ENCODE measurements at places on chromosomes 2 and 18.

DNA sequence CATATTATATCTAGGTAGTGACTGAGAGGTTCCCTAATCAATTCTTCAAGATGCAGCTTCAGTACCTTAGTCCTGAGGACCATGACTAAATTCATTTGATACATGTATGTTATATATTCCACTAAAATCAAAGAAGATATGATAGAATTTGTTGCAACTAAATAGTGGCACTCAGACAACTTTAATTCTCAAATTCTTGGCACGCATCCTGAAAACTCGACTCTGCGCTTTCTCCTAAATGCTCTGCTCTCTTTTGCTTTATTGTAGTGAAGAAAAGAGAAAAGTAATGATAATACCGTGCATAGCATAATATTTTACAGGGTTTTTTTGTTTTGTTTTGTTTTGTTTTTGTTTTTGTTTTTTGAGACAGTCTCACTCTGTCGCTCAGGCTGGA is 475.3 kb downstream of the ARHGAP15 start:
- DNase-seq: no peak

- DNase-seq: no peak
Measured at GRCh38 chr2:165576409-165577154, 107.1 kb downstream of the CSRNP3 start.

DNA sequence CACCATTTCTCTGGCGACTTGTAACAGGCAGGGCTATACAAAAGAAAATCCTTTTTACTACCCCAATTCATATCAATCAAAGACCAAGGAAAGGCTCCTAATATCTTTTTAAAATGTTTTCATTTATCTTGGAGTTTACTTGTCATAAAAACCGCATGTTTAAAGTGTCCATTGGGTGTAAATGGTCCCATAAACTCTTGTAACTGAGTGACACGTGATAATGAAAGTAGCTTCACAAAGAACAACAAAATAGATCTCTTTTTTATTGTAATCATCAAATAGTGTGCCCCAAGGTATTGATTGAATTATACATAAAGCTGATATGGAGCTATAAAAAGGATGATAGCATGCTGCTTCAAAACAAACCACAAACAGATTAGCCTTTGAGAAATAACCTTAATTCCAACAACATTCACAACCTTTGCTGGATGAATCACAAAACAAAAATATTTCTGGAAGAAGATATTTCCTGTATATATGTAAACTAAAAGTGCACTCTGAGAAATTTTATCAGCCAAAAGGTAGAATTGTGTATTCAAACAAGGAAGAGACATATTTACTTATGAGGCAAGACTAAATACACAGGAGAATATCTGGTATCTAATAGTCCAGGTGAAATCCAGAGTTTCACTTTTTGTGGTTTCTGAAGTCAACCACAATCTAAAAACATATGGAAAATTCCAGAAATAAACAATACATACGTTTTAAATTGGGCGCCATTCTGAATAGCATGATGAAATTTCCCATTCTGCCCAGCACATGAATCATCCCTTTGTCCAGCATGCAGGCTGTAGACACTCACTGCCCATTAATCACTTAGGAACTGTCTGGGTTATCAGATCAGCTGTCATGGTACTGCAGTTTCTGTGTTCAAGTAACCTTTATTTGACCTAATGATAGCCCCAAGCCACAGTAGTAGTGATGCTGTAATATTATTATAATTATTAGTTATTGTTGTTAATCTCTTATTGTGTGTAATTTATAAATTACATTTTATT is 237.5 kb downstream of the PIK3C3 start:
- DNase-seq: no peak

DNA sequence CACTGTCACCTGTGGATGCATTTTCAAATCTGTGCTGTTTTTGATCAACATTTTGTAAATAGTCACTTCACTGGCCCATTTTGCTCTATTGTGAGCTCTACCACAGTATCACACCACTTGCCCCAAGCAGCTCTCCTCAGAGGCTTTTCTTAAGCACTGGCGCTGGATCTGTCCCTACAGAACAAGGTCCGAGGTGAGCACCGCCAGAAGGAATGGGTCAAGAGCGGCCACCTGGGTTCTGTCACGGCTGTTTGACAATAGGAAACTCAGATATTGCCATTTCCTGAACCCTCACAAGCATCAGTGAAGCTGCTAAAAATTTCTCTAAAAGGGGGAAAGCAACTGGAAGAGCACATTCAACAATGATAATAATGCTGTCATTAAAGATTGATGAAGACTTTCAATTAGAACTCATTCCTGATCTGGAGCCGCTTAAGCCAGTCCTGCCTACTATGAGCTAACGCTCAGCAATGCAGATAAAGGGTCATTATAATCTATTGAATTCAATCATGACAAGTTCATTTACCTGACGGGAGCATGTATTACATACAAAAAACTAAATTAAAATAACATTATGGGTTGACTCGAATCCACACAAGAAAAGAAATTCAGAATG is 514.0 kb downstream of the GALR1 start:
- no peak for DNase-seq

DNA sequence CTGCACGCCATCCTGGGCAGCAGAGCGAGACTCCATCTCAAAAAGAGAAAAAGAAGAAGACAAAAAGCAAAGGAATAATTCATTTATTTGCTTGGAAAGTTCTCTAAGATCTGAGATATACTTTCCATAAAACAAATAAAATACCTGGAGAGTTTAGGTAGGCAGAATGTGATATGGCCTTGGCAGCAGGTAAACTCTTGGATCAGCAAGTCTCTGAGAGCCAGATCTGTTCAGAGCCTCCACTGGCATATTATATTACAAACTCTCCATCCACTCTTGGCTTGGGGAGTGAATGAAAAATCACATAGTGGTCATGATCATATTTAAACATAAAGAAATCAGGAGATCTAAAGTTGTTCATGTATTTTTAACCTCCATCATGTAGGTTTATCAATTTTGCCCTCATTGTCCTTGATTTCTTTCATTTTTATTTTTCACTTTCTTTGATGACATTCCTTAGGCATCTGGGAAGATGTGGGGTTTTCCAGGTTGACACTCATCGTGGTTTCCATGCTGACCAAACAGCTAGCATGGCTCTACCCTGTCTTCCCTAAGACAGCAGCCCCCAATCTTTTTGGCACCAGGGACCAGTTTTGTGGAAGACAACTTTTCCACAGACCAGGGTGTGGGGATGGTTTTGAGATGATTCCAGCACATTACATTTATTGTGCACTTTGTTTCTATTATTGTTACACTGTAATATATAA is 10.2 kb downstream of the LRRFIP1 start:
- no peak for DNase-seq

DNA sequence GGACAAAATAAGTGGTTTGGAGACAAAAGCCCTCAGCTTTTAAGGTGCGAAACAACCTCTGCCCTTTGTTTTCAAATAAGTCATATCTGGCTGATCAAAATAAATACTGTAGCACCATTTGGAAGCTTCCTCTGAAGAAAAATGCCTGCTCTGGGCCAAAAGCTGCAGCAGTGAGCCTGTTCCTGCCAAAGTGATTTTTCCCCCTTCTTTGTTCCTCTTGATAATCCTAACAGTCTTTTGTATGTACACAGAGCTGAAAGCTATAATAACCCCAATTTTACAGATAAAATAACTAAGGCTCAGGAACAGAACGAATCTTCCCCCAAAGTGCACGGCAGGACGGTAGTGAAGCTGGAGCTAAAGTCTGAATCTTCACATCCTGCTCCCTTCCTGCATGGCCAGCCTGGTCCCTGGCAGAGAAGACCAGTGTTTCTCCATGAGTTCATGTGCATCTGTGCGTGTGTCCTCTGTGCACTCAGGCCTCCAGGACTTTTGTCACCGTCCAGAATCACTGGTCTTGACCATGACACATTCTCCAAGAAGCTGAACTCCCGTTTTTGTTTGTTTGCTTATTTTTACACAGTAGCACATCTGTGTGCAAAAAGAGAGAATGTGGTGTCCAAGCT is 2114.1 kb upstream of the PIK3C3 start:
- DNase-seq: no peak

- DNase-seq: no peak
Measured at GRCh38 chr18:48571639-48572384, 33.0 kb downstream of the CTIF start.

GRCh38 chr2:218438596-218438995 is 19.7 kb downstream of the VIL1 start:
- DNase-seq: no peak

- no peak for DNase-seq
Measured at GRCh38 chr2:181999911-182000310, 14.3 kb downstream of the PPP1R1C start.

DNA sequence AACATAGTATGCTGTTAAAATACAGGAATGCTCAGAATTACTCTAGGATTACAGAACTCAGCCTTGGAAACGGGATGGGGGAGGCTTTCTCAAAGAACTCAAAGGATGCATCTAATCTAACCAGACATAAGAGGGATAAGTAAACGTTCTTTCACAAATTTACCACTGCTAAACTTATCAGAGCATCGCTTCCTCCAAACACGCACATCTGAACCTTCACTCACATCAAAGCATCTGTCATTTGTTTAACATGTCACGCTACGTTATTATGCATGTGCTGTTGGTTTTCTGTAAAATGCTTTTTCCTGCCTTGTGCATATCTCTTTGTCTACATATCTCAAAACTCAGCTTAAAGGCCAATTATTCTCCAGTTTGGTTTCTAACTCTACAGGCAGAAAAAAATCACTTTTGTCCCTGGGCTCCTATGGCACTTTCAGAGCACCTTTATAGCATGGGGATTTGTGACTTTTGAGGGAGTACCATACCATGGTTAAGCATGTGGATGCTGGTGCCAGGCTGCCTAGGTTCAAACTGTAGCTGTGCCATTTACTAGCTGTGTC is 106.7 kb upstream of the FSHR start:
- no peak for DNase-seq

GRCh38 chr2:43905371-43905803 is 66.6 kb downstream of the ABCG8 start:
- no peak for DNase-seq

DNA sequence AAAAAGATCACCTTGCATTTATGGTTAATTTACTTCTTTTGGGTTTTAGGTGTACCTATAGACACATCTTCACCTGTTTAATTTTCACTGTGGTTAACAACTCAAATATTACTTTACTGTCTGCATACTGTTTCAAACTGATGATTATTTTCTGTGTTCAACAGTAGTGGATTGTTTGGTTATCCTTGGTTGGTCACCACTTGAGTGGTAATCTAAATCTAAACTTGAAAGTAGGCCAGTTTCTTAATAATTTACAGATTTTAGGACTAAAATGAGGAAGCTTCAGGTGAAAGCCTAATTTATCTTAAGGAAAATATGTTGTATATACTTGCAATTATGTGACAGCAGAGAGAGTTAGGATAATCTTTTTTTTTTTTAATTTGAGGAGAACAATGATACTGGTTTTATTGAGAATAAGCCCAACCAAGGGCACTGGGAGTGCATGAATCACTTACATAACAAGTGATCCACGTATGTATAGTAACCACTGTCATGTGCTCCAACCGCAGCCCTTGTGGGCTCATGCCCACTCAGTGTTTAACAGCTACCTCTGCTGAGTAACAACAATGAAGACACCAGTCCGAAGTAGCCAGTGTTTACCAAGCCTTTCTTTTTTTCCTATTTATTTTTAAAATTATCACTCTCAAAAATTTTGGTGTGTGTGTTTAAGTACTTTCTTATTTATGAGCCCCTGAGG is 31.0 kb upstream of the WDSUB1 start:
- DNase-seq: no peak

DNA sequence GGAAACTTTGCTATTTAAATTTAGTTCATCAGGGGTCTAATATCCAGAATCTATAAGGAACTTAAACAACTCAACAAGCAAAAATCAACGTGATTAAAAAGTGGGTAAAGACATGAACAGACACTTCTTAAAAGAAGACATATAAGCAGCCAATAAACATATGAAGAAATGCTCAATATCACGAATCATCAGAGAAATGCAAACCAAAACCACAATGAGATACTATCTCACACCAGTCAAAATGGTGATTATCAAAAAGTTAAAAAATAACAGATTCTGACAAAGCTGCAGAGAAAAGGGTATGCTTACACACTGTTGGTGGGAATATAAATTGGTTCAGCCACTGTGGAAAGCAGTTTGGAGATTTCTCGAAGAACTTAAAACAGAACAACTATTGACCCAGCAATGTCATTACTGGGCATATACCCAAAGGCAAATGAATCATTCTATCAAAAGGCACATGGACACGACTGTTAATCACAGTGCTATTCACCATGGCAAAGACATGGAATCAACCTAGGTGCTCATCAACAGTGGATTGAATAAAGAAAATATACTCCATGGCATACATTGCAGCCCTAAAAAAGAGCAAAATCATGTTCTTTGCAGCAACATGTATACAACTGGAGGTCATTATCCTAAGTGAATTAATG is 189.9 kb downstream of the SLC4A10 start:
- DNase-seq: no peak

DNA sequence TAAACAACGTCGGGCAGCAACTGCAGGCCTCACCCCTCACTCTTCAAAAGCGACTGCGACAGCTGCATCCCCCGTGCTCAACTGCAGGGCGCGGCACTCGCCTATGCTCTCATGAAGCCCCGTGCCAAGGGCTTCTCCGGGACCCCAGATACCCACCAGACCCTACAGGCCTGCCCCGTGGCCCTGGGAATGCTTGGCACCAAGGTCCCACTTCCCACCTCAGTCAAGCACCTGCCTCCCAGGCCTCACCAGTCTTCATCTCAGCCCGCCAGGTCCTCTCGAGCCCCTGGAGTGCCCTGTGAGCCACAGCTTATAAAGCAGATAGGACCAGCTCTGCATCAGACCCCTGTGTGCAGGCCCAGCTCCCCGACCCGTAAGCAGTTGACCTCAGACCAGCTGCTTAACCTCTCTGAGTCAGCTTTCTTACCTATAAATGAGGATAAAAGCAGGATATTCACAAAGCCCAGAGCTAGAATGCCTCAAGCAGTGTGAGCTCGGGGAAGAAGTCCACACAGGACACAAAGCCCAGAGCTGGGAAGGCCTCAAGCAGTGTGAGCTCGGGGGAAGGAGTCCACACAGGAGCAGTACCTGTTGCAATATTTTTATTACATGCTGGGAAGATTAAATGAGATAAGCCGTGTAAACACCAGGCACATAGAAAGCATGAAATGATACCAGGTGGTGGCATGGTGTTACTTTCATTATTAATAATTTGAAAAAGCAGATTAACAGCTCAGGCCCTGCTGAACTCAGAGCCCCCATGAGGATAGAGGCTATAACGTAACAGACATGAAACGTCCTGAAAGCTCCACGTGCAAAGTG is 96.9 kb downstream of the HDAC4 start:
- no peak for DNase-seq

DNA sequence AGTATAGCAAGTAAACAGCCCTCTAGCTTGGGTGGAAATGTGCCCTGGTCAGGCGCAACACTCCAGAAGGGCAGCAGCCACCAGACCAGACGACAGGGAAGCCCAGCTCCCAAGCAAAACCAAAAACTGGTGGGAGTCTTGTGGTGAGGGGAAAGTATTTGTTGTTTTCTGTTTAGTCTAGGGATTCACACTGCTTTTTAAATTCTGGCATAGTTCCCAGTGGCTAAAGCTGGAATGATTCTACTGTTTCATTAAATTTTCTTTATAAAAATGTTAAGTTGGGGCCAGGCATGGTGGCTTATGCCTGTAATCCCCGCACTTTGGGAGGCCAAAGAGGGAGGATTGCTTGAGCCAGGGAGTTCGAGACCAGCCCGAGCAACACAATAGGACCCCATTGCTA is 38.5 kb downstream of the MERTK start:
- no peak for DNase-seq

Data from stimulated activated CD4-positive, alpha-beta T cell treated with anti-CD3 and anti-CD28 coated beads, Interleukin-12 subunit alpha, Interleukin-12 subunit beta, amount 100 ng/mL, for 24 hours (primary cell).